H1 (cell line): ENCODE measurements at places on chromosomes 1 and 21. TPM values are rescaled to one million over a fixed set of nuclear protein-coding genes. Genes with fewer than 3 reads are reported as not detected.
A peak's percentile ranks its signal among the peaks of the same experiment; 100 is the strongest.

- 0 out of 2 replicates have a peak, but pooled peaks cover 3% of the 10 kb centered on the region for H3K27me3 ChIP-seq
- H3K4me3 ChIP-seq, result no peak overlapping the region
- H3K27ac ChIP-seq, result no peak overlapping the region
- H3K36me3 ChIP-seq, result no peaks in the 10 kb centered on the region
Measured at GRCh38 chr1:182990413-182991144, 32.6 kb upstream of the LAMC1 start.

DNA sequence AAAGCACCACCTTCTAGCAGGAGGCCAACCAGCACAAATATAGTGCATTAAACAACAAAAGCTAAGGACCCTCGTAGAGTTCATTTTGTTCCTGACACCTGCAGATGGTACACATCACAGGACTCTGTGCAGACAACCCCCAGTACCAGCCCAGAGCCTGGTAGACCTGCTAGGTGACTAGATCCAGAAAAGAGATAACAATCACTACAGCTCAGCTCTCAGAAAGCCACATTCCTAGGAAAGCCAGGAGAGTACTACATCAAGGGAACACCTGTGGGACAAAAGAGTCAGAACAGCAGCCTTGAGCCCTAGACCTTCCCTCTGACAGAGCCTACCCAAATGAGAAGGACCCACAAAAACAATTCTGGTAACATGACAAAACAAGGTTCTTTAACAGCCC is 344.7 kb upstream of the PTBP2 start:
- no peak overlapping the region for H3K4me3 ChIP-seq
- H3K4me1 ChIP-seq, result no peaks in the 10 kb centered on the region
- H3K27me3 ChIP-seq, result no peaks in the 10 kb centered on the region
- H3K36me3 ChIP-seq, result no peaks in the 10 kb centered on the region

GRCh38 chr1:34829250-34829649 is 30.3 kb downstream of the SMIM12 start:
- no peaks in the 10 kb centered on the region; the same call in 1 of the 2 replicates for H3K4me1 ChIP-seq
- no peaks in the 10 kb centered on the region for H3K36me3 ChIP-seq
- no peak overlapping the region for H3K4me3 ChIP-seq

DNA sequence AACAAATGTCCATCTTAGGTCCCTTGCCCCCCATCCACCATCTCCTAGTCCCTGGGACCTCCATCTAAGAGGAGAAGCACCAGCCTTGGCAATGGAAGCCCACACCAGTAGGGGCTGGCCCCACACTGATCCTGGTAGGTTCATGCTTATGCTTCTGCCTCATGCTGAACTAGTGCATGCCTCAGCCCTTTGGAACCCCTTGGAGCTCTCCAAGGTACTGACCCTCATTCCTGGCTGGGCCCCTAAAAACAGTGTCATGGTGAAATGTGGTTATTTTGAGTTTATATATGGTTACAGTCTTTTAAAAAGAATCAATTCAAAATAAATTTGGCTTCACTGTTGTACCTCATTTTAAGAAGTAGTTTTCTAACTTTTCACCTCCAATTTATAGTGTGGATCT is 108.3 kb downstream of the HIVEP3 start:
- no peak overlapping the region for H3K4me3 ChIP-seq
- no peaks in the 10 kb centered on the region for H3K27me3 ChIP-seq
- DNase-seq, result no peak

DNA sequence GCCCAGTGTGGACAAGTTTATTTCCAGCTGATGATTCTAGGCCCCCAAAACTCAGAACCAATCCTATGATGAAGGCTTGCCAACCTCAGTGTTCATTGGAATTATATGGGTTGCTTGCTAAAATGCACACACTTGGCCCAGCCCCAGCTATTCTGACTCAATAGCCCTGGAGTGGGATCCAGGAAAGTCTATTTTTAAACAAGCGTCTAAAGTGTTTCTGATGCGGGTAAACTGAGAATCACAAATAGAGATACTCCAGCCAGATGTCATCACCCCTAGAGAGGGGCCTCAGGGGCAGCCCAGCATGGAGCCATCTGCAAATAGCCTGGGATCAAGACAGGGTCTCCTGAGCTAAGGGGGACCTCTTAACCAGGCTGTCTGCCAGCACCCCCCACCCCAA is 46.0 kb downstream of the PKP1 start:
- DNase-seq, result no peak
- no peak overlapping the region for H3K27ac ChIP-seq
- no peaks in the 10 kb centered on the region for H3K36me3 ChIP-seq
- no peak overlapping the region for H3K4me3 ChIP-seq
- no peaks in the 10 kb centered on the region for H3K4me1 ChIP-seq
- no peaks in the 10 kb centered on the region for H3K27me3 ChIP-seq

DNA sequence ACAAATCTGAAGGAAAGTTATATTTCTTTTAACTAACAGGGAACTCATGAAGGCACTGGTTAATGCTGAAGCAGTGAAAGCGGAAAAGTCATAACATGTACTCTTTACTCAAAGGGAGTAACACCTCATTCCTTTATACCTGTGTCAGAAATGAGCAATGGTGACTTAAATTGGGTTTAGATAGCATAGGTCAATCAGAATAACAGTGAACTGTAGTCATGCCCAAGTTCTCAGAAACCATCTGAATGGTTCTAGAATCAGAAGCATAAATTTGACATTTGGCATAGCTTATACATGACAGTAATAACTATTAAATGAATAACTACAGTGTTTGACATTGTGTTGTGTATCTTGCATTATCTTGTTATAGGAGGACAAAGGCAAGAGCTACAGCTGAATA is 382.0 kb downstream of the NUF2 start:
- H3K4me3 ChIP-seq, result no peak overlapping the region
- DNase-seq, result no peak
- no peaks in the 10 kb centered on the region for H3K36me3 ChIP-seq
- H3K27me3 ChIP-seq, result no peaks in the 10 kb centered on the region

- no peak overlapping the region for H3K4me3 ChIP-seq
- H3K4me1 ChIP-seq, result no peaks in the 10 kb centered on the region
- no peaks in the 10 kb centered on the region for H3K36me3 ChIP-seq
- no peak overlapping the region for H3K27ac ChIP-seq
- H3K27me3 ChIP-seq, result no peaks in the 10 kb centered on the region
Measured at GRCh38 chr21:19523746-19524145, 1120.2 kb upstream of the TMPRSS15 start.

- no peaks in the 10 kb centered on the region for H3K27me3 ChIP-seq
- DNase-seq, result peak; percentile 53
- no peak overlapping the region for H3K27ac ChIP-seq
- H3K4me1 ChIP-seq, result no peaks in the 10 kb centered on the region
Measured at GRCh38 chr1:13960375-13960987, 260.5 kb downstream of the PRDM2 start.

DNA sequence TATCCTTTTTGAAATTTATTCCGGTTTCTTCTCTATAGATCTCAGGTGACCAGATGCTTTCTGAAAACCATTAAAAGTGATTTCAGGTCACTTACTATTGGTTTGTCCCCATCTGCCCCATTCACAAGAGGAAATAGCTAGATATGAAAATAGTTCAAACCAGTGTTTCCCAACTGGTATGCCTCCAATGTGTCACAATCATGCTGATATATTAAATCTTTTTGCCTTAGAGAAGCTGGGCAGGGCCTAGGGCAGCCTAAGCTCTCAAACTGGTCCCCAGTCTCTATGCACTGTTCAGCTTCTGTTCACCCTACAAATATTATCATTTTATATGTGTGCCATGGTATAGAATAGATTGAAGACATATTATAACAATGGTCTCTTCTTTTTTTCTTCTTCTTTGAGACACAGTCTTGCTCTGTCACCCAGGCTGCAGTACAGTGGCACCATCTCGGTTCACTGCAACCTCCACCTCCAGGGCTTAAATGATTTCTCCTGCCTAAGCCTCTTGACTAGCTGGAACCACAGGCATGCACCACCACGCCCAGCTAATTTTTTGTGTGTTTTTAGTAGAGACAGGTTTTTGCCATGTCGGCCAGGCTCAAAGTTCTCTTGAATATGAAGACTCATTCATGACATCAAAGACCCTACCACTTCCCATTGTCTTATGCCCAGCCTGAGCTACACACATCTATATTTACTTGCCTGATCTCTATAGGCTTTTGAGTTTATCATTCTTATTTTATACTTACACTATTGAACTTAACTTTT is 15.7 kb downstream of the PTPN22 start:
- DNase-seq, result no peak
- H3K4me1 ChIP-seq, result no peaks in the 10 kb centered on the region
- H3K36me3 ChIP-seq, result no peaks in the 10 kb centered on the region
- no peak overlapping the region for H3K27ac ChIP-seq
- no peaks in the 10 kb centered on the region for H3K27me3 ChIP-seq
- no peak overlapping the region for H3K4me3 ChIP-seq

- no peak overlapping the region for H3K4me3 ChIP-seq
- H3K36me3 ChIP-seq, result no peaks in the 10 kb centered on the region
- DNase-seq, result no peak
- no peak overlapping the region for H3K27ac ChIP-seq
- H3K4me1 ChIP-seq, result no peaks in the 10 kb centered on the region
Measured at GRCh38 chr1:94843430-94843829, 23.3 kb downstream of the SLC44A3 start.

Gene ZBTB37
- 1.6 and 1.7 TPM in 2 replicates for polyA plus RNA-seq

Gene HTR1D
- 8.8 and 11.5 TPM in 2 replicates for polyA plus RNA-seq
